ENCODE measurements at places on chromosomes 16 and 17.

DNA sequence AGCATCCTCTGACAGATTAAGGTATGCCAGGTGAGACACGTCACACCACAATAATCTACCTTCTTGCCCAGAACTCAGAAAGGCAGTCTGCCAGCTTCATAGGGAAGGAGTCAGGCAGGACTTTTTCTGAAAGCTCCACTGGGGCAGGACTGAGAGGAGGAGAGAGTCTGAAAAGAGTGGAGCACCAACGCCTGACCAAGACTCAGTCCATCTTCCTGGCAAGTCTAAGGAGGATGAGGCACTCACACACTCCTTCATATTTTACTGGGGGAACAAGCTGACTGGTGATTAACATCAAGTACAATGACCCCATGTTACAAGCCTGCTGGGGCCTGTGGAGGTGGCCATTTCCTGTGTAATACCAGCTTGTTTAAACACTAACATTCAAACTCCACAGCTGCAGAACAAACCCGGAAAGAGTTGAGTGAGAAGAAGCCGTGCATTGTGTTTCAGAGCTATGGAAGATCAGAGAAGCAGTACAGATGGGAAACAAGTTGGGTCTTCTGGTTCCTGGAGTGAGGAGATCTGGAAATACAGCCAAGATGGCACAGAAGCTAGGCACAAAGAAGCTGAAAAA, 122.4 kb downstream of the HIC1 start:
- no peak for DNase-seq

GRCh38 chr17:51402899-51403298, 142.6 kb downstream of the UTP18 start:
- DNase-seq: no peak

- no peak for DNase-seq
Observed at GRCh38 chr16:84477661-84478060, 26.8 kb downstream of the MEAK7 start.

DNA sequence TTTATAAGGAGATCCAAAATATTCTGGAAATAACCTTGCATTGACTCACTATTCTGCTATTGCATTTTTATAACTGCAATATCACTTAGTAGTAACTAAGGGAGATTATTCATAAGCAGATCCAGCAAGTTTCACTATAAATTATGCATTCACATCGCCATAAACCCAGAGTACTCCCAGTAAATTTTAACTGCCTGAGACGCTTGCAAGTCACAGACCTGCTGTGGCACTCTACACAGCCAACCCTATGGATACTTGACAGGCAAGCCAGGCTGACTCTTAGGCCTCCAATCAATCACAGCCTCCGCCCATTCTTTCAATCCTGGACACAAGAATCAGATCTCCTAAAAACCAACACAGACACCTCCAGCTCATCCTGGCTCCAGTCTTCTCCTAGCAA, 28.2 kb downstream of the USP31 start:
- DNase-seq: no peak

GRCh38 chr16:70589998-70590471, 56.3 kb upstream of the IL34 start:
- DNase-seq: no peak

All from activated CD4-positive, alpha-beta T cell treated with anti-CD3 and anti-CD28 coated beads for 36 hours (primary cell).